ENCODE measurements at places on chromosomes 16 and 17.

DNA sequence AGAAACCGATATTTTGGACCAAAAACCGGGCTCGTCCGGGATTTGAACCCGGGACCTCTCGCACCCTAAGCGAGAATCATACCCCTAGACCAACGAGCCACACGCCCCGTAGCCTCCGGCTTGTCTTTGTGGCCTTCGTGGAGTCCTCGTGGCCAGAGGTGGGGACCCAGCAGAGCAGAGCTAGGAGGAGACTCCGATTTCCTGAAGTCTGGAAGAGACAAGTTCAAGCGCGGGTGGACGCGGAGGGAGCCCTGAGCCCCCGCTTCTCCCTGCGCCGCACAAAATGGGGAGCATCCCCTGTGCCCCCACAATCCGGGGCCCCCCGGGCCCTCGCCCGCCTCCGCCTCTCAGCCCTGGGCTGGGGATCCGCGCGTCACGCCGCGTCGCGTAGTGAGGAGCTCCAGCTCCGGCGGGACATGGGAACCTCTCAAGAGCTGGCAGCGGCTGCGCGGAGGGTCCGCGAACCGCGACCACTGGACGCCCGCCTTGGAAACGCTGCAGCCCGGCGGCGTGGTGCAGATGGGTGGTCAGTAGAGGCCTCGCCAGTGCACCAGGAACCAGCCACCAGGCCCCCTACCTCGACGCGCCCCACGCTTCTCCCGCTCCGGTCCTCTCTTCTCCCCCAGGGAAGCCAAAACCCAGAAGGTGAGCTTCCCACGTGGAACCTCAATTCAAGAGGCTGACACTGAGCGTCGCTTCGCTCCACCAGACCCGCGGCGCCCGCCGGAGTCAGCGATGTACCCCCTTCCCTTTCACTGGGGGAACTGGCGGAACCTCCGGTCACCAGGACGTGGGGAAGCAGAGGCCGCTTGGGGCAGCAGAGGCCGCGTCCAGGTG is 5.2 kb upstream of the OR1F1 start:
- DNase-seq: no peak

- no peak for DNase-seq
These were observed 22.3 kb downstream of the FOXN1 start for GRCh38 chr17:28528327-28529012.

DNA sequence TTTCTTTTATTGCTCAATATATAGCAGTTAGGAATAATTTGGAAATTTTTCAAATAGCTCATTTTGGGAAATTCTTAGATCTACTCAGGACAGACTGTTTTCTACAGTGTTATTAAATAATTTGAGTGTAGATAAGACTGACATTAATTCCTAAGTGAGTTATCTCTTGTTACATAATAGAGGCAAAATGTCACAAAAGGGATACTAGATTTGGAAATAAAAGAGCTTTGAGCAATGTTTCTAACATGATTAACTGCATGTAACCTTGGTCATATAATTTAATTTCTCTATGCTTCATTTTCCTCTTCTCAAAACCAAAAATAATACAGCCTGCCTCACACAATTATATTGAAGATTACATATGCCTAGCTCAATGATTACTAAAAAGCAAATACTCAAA is 16.3 kb upstream of the KIF2B start:
- DNase-seq: no peak

DNA sequence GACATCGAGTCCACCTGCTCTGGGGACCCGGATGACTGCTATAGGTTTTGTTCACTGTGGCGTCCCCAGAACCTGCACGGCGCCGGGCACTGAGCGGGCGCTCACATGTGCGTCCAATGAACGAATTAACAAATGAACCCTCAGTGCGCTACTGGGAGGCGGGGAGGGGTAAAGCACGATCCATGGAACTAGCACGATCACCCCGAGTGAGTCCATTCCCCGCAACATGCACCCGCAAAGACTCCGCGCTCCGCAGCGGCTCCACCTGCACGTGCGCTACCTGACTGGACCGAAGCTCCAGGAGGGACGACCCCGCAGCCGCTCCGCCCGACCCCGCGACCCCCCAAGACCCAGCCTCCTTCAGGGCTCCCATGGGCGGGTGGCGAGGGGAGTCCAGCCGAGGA is 491 bp downstream of the TRAP1 start:
- DNase-seq: peak; percentile 14

GRCh38 chr16:47705266-47705665 is 244.1 kb downstream of the PHKB start:
- DNase-seq: no peak

DNA sequence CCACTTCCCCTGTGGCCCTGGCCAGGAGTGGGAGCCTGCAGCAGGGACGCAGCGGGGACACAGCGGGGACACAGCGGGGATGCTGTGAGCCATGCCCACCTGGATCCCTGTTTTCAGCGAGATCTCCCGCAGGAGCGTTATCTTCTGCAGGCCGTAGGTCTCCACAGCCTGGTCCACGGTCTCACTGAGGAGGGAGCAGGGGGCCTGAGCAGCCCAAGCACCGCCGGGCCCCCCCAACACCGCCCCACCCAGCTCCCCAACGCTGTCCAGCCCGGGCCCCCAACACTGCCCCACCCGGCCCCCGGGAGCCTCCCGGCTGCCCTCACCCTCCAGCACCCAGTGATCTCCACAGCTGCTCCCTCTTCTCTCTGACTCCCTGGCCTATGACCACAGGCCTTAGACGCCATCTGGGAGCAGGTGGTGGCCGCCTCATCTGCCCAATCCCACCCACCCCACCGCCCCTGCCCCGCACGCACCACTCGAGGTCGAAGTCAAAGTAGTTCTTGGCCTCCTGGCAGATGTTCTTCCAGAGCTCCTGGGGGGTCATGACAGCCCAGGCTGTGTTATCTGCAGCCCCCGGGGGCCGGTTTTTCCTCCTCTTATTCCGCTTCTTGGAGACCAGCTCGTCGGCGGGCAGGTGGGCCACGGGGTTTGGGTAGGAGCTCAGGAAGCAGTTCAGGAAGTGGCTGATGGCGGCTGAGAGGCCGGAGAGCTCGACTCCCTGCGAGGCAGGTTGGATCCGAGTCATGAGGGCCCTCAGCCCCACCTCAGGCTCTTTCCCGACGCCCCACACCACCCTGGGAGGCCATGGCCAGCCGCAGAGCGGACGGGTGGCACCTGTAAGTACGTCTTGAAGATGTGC is 17.0 kb downstream of the CLUH start:
- DNase-seq: no peak

- no peak for DNase-seq
These were observed 13.5 kb downstream of the SPATA32 start for GRCh38 chr17:45248132-45248957.

DNA sequence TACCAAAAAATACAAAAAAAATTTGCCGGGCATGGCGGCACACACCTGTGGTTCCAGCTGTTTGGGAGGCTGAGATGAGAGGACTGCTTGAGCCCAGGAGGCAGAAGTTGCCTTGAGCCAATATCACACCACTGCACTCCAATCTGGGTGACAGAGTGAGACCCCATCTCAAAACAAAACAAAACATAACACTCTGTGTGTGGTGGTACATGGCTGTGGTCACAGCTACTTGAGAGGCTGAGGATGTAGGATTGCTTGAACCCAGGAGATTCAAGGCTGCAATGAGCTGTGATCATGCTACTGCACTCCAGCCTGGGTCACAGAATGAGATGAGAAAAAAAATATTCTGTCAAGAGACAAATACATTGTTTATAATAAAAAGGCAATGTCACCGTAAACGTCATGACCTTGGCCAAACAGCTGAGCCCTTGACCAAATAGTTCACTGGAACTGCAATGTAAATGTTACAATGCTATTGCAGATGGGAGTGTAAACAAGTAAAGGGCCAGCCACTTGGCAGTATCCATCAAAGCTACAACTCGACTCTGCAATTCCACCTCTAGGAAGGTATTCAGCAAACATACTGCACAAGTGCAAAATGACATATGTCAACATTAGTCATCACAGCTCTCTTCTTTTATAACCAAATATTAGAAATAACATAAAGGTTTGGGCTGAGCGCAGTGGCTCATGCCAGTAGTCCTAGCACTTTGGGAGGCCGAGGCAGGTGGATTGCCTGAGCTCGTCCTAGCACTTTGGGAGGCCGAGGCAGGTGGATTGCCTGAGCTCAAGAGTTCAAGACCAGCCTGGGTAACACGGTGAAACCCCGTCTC is 16.9 kb downstream of the EARS2 start:
- no peak for DNase-seq
